Esophagus squamous epithelium (tissue), 5 donors: ENCODE measurements at places on chromosomes 7 and 10. TPM values are rescaled to one million over a fixed set of nuclear protein-coding genes. Genes with fewer than 3 reads are reported as not detected.

GRCh38 chr10:51344371-51344770, 270.1 kb downstream of the PRKG1 start:
- H3K27ac ChIP-seq, result no peak overlapping the region
- H3K27me3 ChIP-seq, result no peaks in the 10 kb centered on the region
- no peaks in the 10 kb centered on the region for H3K36me3 ChIP-seq
- H3K4me3 ChIP-seq, result no peak overlapping the region
- H3K4me1 ChIP-seq, result no peaks in the 10 kb centered on the region

DNA sequence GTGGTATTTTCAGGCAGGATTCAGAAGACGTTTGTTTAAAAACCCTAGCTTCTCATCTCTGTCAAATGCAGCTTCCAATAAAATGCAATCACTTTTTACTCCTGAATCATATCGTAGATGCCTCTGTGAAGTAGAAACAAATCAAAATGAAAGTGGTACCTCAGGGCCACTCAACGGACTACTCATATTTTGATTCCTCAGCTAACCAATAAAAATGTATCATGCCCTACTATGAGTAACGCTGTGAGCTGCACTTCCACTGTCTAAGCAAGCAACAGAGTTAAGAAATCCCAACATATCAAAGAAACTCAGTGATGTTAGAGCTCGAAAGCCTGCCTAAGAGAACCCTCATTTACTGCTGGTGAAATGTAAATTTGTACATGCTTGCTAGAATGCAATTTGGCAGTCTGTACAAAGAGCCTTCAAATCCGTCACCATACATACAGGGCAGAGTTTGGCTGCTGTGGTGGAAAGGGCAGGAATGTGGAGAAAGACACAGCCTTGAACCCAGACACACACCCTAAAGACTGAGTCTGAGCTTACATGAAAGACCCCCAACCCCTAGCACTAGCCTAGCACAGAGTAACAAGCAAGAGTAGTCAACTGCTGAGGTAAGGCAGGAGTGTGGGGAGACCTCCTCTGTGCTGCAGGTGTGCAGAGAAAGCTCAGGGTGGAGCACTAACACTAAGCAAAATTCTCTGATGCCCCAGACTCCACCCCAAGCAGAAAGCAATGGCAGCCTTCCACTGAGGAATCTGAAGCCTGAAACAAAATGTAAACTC, 151.5 kb downstream of the ANK3 start:
- H3K27ac ChIP-seq, result no peak overlapping the region
- peaks cover 15% of the 10 kb centered on the region for H3K4me1 ChIP-seq
- H3K27me3 ChIP-seq, result no peaks in the 10 kb centered on the region
- H3K4me3 ChIP-seq, result peak overlapping the region; percentile 27
- DNase-seq, result no peak

DNA sequence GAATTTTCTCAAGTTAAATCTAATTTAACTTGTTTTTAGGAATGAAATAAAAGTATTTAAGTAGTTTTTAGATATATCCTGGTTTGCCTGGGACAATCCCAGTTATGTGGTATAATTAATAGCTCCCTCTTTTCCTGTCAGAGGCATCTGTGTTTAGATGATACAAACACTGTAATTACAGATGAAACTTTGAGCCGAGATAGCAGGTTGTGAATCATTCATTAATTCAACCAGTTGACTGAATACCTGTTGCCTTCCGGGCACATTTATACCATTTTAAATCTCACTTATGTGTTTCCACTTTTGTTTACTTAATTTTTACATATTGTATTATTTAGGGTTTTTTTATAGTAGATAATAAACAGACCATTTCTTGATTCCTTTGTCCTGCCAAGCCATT, 82.1 kb upstream of the GATA3 start:
- H3K27ac ChIP-seq, result no peak overlapping the region
- no peaks in the 10 kb centered on the region for H3K27me3 ChIP-seq
- H3K4me3 ChIP-seq, result no peak overlapping the region
- no peak for DNase-seq

GRCh38 chr10:3976718-3977117, 191.7 kb upstream of the KLF6 start:
- no peaks in the 10 kb centered on the region for H3K27me3 ChIP-seq
- no peak for DNase-seq
- no peak overlapping the region for H3K27ac ChIP-seq
- H3K4me1 ChIP-seq, result peaks cover 46% of the 10 kb centered on the region

- no peak overlapping the region for H3K4me3 ChIP-seq
- H3K36me3 ChIP-seq, result no peaks in the 10 kb centered on the region
- no peak overlapping the region for H3K27ac ChIP-seq
- no peaks in the 10 kb centered on the region for H3K27me3 ChIP-seq
Observed at GRCh38 chr7:86961686-86962085, 97.8 kb downstream of the ELAPOR2 start.

- H3K27ac ChIP-seq, result no peak overlapping the region
- H3K4me1 ChIP-seq, result no peaks in the 10 kb centered on the region
- no peaks in the 10 kb centered on the region for H3K27me3 ChIP-seq
- no peak for DNase-seq
- no peak overlapping the region for H3K4me3 ChIP-seq
Observed at GRCh38 chr7:132709971-132710567, 133.8 kb upstream of the PLXNA4 start.

GRCh38 chr7:132656846-132657776, 80.8 kb upstream of the PLXNA4 start:
- H3K4me1 ChIP-seq, result no peaks in the 10 kb centered on the region
- H3K36me3 ChIP-seq, result no peaks in the 10 kb centered on the region
- no peak overlapping the region for H3K27ac ChIP-seq
- H3K27me3 ChIP-seq, result no peaks in the 10 kb centered on the region

- no peaks in the 10 kb centered on the region for H3K36me3 ChIP-seq
- H3K4me1 ChIP-seq, result no peaks in the 10 kb centered on the region
- H3K27ac ChIP-seq, result no peak overlapping the region
- no peaks in the 10 kb centered on the region for H3K27me3 ChIP-seq
Observed at GRCh38 chr7:30074422-30075030, 46.3 kb downstream of the PLEKHA8 start.

GRCh38 chr7:12727455-12728191, 40.2 kb downstream of the ARL4A start:
- no peaks in the 10 kb centered on the region for H3K36me3 ChIP-seq
- DNase-seq, result no peak
- no peaks in the 10 kb centered on the region for H3K27me3 ChIP-seq
- peak overlapping the region; percentile 32 for H3K27ac ChIP-seq
- H3K4me3 ChIP-seq, result no peak overlapping the region

DNA sequence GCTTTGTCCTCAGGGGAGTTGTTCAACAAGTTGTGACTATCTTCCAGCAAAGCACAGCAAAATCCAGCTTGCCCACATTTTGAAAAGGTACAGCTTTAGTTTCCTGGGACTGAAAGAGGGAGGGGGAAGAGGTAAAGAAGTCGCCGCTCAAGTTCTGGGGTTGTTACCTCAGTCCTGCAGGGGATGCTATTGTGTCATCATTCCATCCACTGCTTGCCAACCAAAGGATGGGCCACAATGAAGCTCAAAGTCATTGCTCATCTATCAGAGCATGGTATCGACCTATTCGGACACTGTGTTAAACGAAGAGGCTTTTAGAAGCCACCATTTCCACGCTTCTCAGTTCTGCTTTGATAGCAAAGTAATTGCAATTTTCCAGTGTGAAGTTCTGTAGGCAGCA, 34.3 kb downstream of the NPY start:
- no peak overlapping the region for H3K27ac ChIP-seq
- no peaks in the 10 kb centered on the region for H3K4me1 ChIP-seq
- DNase-seq, result no peak

- H3K36me3 ChIP-seq, result no peaks in the 10 kb centered on the region
- DNase-seq, result no peak
- no peak overlapping the region for H3K27ac ChIP-seq
- H3K4me3 ChIP-seq, result no peak overlapping the region
- no peaks in the 10 kb centered on the region for H3K4me1 ChIP-seq
- H3K27me3 ChIP-seq, result no peaks in the 10 kb centered on the region
Observed at GRCh38 chr7:46705386-46706255, 784.5 kb upstream of the IGFBP3 start.

- no peaks in the 10 kb centered on the region for H3K27me3 ChIP-seq
- H3K4me3 ChIP-seq, result no peak overlapping the region
- H3K36me3 ChIP-seq, result no peaks in the 10 kb centered on the region
- H3K4me1 ChIP-seq, result peaks cover 19% of the 10 kb centered on the region
Observed at GRCh38 chr10:11270135-11270857, 252.6 kb downstream of the CELF2 start.

GRCh38 chr7:23759671-23760391, 49.8 kb downstream of the STK31 start:
- no peak overlapping the region for H3K27ac ChIP-seq
- DNase-seq, result no peak
- no peaks in the 10 kb centered on the region for H3K27me3 ChIP-seq
- no peaks in the 10 kb centered on the region for H3K36me3 ChIP-seq
- no peak overlapping the region for H3K4me3 ChIP-seq

GRCh38 chr7:149853157-149853556, 15.0 kb downstream of the ZNF862 start:
- no peak overlapping the region for H3K4me3 ChIP-seq
- DNase-seq, result no peak
- no peaks in the 10 kb centered on the region for H3K36me3 ChIP-seq
- H3K27ac ChIP-seq, result no peak overlapping the region

- H3K36me3 ChIP-seq, result no peaks in the 10 kb centered on the region
- H3K4me3 ChIP-seq, result no peak overlapping the region
- H3K27ac ChIP-seq, result no peak overlapping the region
- no peaks in the 10 kb centered on the region for H3K4me1 ChIP-seq
Observed at GRCh38 chr10:116260599-116260998, 12.4 kb downstream of the GFRA1 start.

DNA sequence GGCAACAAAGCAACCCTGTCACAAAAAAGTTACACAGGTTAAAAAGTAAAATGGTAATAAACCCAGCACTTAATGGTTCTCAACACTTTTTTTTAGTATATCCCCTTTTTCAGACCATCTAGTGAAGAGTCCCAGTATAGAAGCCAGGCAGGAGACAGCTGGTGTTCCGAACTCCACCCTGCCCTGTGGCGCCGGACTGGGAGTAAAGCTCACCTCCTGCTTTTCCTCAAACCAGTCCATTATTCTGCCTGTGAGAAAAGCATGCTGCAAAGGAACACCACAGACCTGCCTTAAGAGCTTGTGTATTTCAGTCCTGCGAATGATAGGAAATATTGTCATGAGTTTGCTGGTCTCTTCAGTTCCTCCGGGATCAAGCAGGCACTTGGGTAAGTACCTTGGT, 81.0 kb downstream of the EZH2 start:
- H3K27ac ChIP-seq, result no peak overlapping the region
- no peak for DNase-seq
- peaks cover 22% of the 10 kb centered on the region for H3K36me3 ChIP-seq
- no peak overlapping the region for H3K4me3 ChIP-seq

DNA sequence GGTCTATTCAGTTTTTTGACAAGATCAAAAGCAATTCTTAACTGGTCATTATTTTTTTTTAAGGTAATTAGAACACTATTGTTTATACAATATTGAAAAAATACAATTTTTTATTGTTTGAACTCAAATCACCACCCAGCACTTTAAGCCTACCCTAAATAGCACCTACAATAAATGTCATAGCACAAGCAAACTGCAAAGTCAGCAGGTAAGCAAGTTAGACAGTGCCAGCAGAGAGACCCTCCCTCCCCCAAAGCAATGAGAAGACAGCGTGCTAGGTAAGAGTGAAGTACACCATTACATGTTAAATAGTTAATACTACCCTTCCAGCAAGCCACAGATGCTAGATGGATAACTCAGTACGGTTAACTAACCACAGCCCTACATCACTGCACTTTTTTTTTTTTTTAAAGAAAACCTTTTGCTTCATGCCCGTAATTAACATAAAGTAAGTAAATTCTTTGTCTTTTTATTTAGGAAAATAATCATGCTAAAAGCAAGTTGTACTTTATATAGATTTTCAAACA, 120.0 kb downstream of the UBE2H start:
- no peak overlapping the region for H3K27ac ChIP-seq
- no peak overlapping the region for H3K4me3 ChIP-seq
- no peak for DNase-seq
- no peaks in the 10 kb centered on the region for H3K27me3 ChIP-seq

GRCh38 chr10:95181726-95182125, 12.3 kb upstream of the ACSM6 start:
- H3K27ac ChIP-seq, result no peak overlapping the region
- no peaks in the 10 kb centered on the region for H3K36me3 ChIP-seq
- H3K4me1 ChIP-seq, result peaks cover 3% of the 10 kb centered on the region

DNA sequence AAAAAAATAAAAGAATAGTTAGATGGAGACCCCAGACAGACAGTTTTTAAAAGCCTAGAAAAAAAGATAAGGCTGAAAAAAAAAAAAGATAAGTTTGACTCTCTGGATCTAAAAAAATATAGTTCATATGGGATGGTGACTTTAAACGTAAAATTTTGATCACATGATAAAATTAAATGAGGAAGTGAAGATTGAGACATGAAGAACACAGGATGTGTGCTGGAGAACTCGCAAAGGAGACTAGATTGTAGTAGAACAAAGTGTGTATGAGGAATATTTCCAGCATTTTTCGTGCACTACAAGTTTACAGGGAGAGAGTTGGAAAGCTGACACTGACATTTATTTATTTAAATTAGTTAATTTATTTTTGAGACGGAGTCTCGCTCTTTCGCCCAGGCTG, 286.4 kb downstream of the PRPF18 start:
- no peaks in the 10 kb centered on the region for H3K27me3 ChIP-seq
- DNase-seq, result no peak
- no peak overlapping the region for H3K4me3 ChIP-seq
- no peaks in the 10 kb centered on the region for H3K36me3 ChIP-seq
- no peak overlapping the region for H3K27ac ChIP-seq
- H3K4me1 ChIP-seq, result peaks cover 5% of the 10 kb centered on the region

The PTF1A gene
- total RNA-seq, result not detected

The EPDR1 gene
- 4.0 TPM for total RNA-seq

The PRKAR2B gene
- total RNA-seq, result 1.1 TPM

The SPOCK2 gene
- 6.1 TPM for total RNA-seq

The MMD2 gene
- total RNA-seq, result not detected

The C10orf62 gene
- total RNA-seq, result not detected
